ENCODE measurements at places on chromosomes 1 and 21.

DNA sequence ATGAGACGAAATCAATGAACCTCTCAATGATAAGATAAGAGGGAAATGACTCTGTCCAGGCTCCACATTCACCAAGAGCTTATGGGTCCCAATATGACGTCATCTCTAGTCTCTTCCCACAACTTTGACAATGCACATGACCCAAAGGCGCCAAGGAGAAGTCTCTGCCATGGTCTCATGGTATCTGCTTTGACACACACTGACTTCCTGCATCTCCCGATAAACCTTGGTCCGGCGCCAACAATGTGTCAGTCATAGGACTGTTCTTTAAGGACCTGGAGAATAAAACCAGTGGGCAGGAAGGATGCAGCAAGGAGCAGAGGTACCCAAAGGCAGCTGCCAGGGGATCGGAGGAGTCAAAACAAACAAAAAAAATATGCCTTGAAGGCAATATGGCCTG, 46.9 kb upstream of the TMEM51 start:
- DNase-seq, result no peak

DNA sequence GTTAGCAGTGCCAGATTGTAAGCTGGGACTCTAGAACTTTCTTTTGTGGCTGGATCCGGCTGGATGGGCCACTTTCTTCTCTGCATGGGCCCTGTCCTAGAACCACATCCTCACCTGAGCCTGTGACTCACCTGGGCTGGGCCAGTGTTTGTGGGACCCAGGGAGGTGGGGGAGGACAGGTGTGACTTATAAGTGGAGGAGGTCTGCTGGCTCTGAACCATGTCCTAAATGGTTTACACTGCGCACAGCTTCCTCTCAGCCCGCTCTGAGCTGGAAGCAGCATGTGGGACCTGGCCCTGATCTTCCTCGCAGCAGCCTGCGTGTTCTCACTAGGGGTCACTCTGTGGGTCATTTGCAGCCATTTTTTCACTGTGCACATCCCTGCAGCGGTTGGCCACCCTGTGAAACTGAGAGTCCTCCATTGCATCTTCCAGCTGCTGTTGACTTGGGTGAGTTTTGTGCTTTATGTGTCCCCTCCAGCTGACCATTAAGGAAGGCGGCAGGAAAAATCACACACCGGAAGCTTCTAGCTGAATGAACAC, at the start of gene AADACL3:
Gene AADACL3, plus strand, starts transcription at position 215 of the 542 bp plus-strand sequence. Its CDS starts 67 bp downstream, at position 282.
- no peak for DNase-seq

DNA sequence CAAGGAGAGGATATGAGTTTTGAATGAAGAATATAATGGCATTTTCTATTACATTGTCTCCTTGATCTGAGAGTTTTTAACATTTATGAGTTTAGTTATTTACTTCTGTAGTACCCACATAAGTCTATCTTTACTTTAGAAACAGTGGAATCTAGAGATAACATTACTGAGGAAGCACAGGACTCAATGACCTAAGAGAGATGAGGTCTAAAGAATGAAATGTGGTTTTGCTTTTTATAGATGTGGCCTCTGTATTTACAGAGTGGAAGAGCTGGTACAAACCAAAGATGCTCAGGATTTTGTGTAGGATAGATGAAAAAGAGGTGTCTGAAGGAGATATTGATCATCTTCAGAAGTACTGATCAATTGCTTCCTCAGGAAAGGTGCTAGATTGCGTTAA, 177.3 kb downstream of the KCTD3 start:
- no peak for DNase-seq

- no peak for DNase-seq
Measured at GRCh38 chr1:56992318-56993125, 26.7 kb upstream of the C8B start.

- DNase-seq, result no peak
Measured at GRCh38 chr1:229068270-229068987, 202.5 kb upstream of the RAB4A start.
